ENCODE measurements at places on chromosomes 13 and 19. TPM values are rescaled to one million over a fixed set of nuclear protein-coding genes. Genes with fewer than 3 reads are reported as not detected.

- DNase-seq, result no peak
These were observed 111.2 kb upstream of the MBNL2 start for GRCh38 chr13:97110936-97111335.

- DNase-seq, result no peak
These were observed 63.4 kb downstream of the SMARCA4 start for GRCh38 chr19:11024259-11024658.

DNA sequence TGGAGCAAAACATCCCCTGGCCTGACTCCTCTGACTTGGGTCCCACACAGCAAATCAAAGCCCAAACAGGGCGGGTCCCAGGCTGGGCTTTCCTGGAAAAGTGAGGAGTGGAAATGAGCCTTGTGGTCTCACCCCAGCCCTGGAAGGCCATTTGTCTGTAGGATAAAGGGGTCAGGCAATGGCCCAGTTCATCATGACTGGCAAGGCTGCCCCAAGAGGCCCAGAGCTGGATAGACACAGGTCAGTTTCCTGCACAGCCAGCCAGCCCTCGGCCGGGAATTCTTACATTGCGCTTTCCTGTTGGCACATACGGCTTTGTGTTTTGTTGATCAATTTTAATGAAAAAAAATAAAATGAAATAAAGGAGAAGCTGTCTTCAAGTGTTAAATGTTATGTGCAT is 174.3 kb downstream of the TSHZ3 start:
- DNase-seq, result no peak

The CLEC11A gene
- 13.3 TPM for total RNA-seq

The CEACAM18 gene
- total RNA-seq, result not detected

The PRKCG gene
- total RNA-seq, result not detected

GRCh38 chr13:110297011-110297410 is 9.9 kb downstream of the COL4A1 start:
- no peak for DNase-seq

- DNase-seq, result peak; percentile 76
These were observed 5.9 kb downstream of the STARD13 start for GRCh38 chr13:33279414-33280278.

DNA sequence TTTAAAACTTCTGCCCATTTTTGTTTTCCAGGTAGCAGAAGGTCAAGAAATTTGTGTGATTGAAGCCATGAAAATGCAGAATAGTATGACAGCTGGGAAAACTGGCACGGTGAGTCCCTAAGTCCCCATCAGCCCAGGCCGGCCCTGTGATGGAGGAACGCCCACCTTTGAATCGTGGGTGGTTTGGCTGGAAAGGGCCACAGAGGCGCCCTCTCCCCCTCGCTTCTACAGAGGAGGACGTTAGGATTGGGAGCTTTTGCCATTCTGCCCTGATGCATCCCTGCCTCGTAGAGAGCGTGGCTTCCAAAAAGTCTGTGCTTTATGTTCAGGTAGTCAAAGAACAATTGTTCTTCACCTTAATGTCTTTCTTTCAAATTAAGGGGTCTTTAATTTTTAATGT is 60.9 kb downstream of the GGACT start:
- DNase-seq, result no peak

The URAD gene
- not detected for total RNA-seq
